Activated CD4-positive, alpha-beta memory T cell treated with anti-CD3 and anti-CD28 coated beads for 36 hours (primary cell): ENCODE measurements at places on chromosomes 3 and 15.

GRCh38 chr3:190558796-190559195, 44.9 kb downstream of the IL1RAP start:
- DNase-seq = no peak

- DNase-seq = no peak
These were observed 39.4 kb downstream of the WWTR1 start for GRCh38 chr3:149618151-149619123.

GRCh38 chr15:93330912-93331544, 242.0 kb upstream of the RGMA start:
- DNase-seq = no peak

DNA sequence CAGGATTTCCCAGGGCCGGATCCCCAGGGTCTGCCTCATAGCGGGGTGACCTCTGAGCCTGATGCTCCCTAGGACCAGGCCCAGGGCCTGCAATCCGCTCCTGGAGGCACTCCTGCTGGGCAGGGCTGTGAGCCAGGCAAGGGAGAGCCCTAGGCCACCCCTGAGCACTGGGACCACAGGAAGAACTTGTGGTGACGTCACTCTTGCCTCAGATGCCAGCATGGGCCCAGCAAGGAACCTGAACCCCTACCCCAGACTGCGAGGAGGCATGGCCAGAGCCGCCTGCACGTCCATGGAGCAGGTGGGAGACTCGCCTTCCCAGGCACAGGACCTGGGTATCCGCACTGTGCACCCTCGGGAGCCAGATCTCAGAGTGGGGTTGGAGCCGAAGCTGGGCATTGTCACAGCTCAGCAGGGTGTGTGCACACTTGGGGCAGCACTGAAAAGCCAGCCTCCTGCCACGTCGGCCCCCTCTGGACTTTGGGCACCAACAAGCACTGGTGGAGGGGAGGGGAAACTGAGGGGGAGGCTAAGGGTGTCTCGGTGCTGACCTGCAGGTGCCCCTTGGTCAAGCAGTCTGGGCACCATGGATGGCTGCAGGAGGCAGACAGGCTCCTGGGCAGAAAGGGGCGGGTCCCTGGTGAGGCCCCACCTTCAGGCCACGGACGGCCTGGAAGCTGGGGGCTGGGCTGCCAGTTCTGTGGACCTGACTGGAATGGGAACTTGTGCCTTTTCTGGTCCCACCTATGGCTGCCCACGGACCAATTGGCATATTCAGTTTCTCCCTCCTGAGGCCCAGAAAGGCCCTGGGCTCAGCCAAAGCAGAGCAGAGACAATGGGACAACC, 49.3 kb downstream of the SLC6A20 start:
- DNase-seq = no peak

DNA sequence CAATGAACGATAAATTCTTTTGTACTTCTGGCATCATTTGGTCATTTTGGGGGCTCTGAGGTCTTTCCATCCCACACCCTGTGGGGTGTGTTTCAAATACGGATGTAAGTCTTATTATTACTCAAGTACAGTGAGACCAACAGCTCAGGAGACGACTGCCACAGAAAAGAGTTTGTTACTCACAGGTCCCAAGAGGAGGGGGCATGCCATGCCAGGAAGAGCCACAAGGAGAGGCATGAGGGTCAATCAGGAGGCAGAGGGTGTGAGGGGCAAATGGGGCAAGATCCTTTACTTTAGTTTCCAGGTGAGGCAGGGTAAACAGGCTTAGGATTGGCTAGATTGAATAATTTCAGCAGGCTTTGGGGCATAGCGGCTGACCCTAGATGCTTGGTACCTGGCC, 21.6 kb downstream of the TRH start:
- DNase-seq = no peak

- DNase-seq = no peak
These were observed 133.2 kb upstream of the PLXND1 start for GRCh38 chr3:129739634-129740033.

DNA sequence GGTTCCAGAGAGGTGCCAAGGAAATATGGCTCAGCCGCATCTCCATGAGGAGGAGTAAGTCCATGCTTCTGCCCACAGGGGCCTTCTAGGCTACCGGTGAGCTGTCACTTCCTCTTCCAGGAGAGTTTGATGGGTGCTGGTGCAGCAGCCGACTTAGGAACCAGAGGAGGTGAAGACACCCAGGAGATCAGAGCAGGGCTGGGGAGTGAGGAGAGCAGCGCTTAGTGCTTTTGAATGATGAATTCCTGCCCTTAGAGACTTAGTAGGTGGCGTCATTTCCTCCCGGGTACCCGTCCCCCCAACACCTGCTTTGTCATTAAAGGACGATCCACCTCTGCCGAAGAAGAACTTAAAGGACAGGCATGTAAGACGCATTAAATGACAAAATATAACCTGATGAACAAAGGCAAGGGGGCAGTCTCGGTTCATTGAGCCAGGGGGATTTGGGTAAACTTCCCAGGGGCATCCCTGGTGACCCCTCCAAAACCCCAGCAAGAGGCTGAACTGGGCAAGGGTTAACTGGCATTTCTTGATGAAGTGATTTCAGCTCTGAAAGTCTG, 67.6 kb downstream of the HES1 start:
- peak; percentile 27 for DNase-seq

DNA sequence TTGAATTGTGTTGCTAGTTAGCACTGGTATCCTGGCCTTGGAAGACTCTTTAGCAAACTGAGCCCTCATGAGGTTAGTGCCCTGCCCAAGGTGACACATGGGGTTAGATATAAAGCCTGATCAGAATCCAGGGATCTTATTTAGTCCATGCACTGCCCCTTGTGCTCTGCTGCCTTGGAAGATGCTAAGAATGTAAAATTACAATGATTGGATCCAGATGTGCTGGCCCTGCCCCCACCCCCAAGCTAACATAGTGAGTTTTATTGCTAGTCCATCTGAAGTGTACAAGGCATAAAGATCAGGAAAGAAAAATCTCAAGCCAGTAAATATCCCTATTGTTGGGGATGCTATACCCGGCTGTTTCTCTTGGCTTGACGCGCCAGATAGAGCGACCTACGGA, 248.1 kb upstream of the C2CD4B start:
- DNase-seq = no peak

- DNase-seq = no peak
These were observed 50.9 kb downstream of the IQCH start for GRCh38 chr15:67305506-67305905.

- no peak for DNase-seq
These were observed 70.3 kb upstream of the PRICKLE2 start for GRCh38 chr3:64295594-64295993.

- DNase-seq = no peak
These were observed 12.8 kb downstream of the SETD5 start for GRCh38 chr3:9409981-9410854.

GRCh38 chr15:80760960-80761359, 18.2 kb upstream of the CEMIP start:
- no peak for DNase-seq

DNA sequence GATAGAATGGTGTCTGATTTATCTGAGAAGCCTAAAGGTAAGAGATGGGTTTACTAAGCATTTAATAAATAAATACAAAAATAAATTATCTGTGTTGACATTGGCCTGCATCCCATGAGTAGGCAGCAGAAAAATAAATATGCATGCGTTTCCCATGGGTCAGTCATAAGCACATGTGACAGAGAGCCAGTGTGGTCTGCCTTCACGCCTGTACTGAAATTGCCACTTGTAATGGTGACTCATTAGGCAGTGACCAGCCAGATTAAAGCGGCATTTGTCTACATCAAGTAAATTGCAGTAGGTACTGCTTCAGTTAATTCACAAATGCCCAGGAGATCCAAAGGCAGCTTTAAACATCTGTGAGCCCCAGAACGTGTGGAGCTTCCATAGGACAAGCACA, 399.6 kb downstream of the NAALADL2 start:
- no peak for DNase-seq

DNA sequence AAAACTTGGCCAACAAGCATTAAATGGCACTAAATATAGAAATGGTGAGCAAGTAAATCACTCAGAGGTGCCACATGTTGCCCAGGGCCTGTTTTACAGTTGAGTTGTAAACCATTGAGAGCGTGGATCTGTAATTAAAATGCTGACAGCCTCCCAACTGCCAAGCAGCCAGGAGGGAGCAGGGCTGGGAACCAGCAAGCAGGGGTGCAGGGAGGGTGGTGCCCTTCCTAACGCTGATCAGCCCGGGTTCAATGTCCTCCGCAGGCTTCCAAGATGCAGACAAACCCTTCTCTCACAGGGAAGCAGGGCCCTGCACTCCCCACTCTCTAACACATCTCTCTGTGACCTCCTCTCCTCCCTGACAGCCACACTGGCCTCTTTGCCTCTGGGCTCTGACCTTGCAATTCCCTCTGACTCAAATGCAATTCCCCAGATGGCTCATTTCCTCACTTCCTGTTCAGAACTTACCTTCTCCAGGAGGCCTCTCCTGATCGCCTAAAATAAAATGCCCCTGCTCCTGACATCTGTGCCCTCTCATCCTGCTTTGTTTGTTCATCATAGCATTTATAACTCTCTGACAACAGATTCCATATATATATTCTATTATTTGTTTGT, 40.0 kb downstream of the WNT7A start:
- no peak for DNase-seq

DNA sequence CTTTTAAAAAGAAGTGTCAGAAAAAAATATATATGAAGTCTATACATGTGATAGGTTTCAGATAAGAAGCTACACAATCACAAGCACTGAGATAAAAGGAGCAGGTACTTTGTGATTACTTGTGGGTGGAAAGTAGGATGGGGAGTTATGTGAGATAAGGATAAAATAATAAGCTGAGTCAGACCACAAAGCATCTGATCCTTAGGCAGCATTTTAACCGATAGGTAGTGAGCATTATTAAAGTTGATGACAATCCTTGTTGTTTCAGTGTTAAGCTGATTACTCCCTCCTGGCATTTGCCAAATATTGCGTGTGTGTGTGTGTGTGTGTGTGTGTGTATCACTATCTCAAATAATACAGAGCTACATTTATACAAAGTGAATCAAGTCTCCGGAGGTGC, 483.1 kb downstream of the NAALADL2 start:
- DNase-seq = no peak

GRCh38 chr3:54259636-54260035, 137.3 kb downstream of the CACNA2D3 start:
- no peak for DNase-seq

GRCh38 chr3:50226888-50227389, 9.1 kb upstream of the GNAI2 start:
- DNase-seq = peak; percentile 66

GRCh38 chr3:20324664-20325478, 138.9 kb upstream of the SGO1 start:
- no peak for DNase-seq

DNA sequence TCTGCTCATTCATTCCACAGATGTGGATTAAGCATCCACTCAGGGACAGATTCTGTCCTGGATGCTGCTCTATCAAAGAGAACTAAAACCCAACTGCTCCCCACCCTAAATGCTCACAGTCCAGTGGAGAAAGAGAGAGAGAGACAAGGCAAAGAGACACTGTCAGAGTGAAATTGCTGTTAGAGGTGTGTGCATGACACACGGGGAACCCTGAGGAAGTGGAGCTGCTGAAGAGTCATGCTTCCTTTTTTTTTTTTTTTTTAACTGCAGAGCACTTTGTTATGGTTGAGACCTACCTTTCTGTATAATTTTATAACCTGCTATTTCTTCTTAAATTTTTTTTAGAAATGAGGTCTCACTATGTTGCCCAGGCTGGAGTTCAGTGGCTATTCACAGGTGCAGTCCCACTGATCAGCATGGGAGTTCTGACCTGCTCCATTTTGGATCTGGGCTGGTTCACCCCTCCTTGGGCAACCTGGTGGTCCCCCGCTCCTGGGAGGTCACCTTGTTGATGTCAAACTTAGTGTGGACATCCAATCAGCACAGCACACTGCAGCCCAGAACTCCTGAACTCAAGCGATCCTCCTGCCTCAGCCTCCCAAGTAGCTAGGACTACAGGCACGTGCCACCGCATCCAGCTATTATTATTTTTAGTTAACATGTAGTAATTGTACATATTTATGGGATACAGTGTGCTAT, 18.2 kb upstream of the PSTPIP1 start:
- DNase-seq = peak; percentile 59

- no peak for DNase-seq
These were observed 98.3 kb downstream of the CMSS1 start for GRCh38 chr3:99915906-99916432.

- no peak for DNase-seq
These were observed 67.6 kb upstream of the CTDSPL start for GRCh38 chr3:37793889-37794591.

GRCh38 chr15:89680282-89680873, 1.2 kb upstream of the PLIN1 start:
- no peak for DNase-seq

- DNase-seq = peak; percentile 28
These were observed 325.0 kb upstream of the CFAP20DC start for GRCh38 chr3:59374818-59375211.

GRCh38 chr3:110810356-110810755, 261.3 kb upstream of the NECTIN3 start:
- DNase-seq = no peak

DNA sequence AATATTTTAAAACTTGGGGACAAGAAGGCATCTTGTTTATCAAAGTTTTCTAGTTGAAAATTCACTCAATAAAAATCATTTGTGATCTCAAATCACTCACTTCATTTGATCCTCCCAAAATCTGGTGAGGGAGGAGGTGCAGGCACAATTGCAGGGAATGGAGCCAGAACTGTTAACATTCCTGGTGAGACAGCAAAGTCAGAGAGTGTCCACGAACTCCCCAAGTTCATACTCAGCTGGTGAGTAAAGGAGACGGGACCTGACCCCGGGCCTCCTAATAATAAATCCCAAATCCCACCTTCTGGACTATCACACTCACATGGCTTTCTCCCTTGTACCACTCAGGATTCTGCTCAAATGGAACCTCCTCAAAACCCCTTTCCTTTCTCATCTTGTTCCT, 252.3 kb upstream of the LRTM1 start:
- no peak for DNase-seq

GRCh38 chr3:105730801-105731354, 137.9 kb downstream of the CBLB start:
- no peak for DNase-seq

DNA sequence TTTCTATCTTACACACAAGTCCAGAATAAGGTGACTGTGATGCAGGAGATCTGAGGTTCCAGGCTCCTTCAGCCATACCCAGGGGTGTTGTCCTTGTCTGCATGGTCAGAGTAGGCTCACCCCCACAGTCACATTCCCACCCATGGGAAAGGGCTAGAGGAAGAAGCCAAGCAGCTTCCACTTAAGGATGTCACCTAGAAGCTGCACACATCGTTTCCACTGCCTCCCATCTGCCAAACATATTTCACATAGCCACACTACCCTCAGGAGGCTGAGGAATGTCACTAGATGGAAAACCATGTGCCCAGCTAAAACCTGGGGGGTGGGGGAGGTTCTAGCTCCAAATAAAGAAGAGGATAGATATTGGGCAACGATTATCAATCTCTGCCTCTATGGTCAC, 58.1 kb downstream of the TMEM39A start:
- DNase-seq = no peak

DNA sequence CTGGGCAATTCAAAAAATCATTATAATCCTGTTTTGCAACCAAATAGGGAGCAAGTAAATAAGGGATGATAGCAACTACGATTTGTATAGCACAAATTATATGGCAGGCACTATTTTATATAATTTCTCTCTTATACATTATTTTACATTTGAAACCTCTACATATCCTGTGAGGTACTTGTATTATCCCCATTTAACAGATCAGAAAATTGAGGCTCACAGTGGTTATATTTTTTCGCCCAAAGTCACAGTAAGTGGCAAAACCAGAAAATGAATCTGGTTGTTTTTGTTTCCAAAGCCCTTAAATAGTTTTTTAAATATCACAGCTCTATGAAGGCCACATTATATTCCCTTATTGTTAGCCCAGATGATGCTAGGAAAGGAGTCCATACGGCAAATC, 74.3 kb downstream of the MLH1 start:
- no peak for DNase-seq
